ENCODE measurements at places on chromosomes 11 and 22.
A peak's percentile ranks its signal among the peaks of the same experiment; 100 is the strongest.

DNA sequence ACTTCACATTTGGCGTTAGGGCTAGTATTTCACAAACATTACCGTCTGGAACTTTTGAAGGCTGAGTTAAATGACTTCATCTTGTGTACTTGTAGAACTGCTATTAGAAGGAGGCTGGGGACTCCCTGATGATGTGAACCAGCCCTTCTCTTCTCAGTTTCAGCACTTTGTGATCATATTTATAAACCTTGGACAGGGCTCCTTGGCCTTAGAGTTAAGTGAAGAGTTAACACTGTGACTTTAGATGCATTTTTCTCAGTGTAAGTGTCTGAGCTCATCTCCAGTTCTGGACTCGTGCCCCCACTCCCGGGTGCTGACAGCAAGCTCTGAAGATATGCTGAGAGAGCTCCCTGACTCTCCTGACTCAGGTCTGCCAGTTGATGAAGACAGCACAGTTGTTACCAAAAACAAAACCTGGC lies 8.4 kb downstream of the MIAT start:
- no peak for DNase-seq

GRCh38 chr11:102494216-102494615 lies 36.3 kb downstream of the MMP7 start:
- DNase-seq = no peak

- DNase-seq = no peak
These were observed 21.1 kb downstream of the SHISA8 start for GRCh38 chr22:41893591-41894375.

DNA sequence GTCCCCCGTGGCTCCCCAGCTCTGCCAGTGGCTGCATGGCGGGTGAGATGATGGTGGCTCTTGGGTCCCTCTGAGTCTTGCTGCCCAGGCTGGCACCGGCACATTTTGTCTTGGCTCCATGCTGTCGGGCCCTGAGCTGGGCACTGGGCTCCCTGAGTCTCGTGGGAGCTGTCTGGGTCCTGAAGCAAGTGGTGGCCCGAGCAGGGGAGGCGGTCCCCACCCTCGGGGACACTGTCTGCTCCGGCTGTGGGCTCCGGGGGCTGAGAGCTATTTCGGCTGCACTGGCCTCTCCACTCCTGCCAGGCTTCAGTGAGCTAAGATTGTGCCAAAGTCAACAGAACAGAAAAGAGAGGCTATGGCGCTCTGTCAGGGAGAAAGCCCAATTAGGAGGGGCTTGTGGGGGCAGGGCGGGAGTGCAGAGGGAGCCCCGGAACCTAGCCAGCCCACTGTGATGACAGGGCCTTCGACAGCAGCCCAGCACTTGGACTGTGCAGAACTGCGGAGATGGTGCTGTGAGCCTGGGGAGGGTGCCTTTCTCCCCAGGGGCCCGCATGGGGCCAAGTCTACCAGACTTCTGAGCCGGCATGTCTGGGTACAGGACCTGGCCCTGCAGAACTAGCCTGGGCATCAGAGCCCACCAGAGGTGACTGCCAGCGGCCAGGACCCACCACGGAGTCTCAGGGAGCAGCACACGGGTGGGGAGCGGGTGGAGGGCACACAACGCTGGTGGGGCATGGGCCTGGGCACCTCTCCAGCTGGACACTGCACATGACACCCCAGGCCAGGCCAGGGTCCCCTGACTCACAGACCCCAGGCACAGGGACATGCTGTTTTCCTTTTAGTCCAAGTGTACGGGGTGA lies 38.0 kb downstream of the RTN4R start:
- no peak for DNase-seq

DNA sequence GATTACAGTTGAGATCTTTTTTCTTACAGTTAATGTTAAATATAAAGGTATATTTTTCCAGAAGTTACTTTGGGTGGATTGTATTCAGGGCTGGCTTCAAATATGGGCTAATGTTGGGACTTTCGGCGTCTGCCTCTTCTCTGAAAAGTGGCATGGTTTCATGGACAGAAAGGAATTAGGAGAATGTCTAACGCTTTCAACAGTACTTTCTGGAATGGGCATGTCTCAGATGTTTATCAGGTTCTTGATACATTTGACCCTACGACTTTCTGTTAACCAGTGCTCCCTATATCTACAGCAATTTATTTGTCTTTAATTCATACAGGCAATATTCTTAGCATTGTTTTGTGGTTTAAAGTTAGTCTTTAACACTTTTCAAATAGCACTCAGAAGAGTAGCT lies 33.7 kb downstream of the ZC3H12C start:
- DNase-seq = no peak

- DNase-seq = peak; percentile 63
These were observed at the start of gene CASTOR1 for GRCh38 chr22:30289141-30289979. Gene CASTOR1 (minus strand): TSS chr22:30289505. CDS start chr22:30289497, 8 bp downstream.

GRCh38 chr22:28245579-28246224 lies 326.6 kb upstream of the PITPNB start:
- DNase-seq = no peak

- DNase-seq = no peak
These were observed 377.1 kb upstream of the ISX start for GRCh38 chr22:34688825-34689224.

DNA sequence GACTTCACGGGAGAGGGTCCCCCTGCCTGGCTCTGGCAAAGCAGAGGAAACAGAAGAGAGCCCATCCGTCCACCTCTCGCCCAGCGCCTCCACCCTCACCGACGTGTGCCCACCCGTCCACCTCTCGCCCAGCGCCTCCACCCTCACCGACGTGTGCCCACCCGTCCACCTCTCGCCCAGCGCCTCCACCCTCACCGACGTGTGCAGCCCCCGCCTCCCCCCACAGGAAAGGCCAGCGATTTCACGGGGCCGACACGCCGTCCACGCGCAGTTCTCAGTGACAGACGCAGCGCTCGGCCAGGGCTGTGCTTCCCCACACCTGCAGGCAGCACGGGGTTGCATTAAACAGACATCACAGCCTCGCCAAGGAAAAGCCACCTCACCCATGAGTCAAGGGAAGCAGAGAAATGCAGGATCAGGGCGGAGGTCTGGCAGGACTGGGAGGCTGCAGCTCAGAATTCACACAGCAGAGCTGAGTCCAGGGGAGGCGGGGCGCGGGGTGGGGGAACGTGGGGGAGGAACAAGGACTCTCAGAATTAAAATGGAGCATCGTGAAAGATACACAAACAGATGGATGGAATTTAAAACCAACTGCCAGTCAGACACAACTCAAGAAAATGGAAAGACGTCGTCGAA lies 377.7 kb downstream of the BRD1 start:
- DNase-seq = no peak

- no peak for DNase-seq
These were observed 344.6 kb upstream of the C11orf87 start for GRCh38 chr11:109077291-109077920.

DNA sequence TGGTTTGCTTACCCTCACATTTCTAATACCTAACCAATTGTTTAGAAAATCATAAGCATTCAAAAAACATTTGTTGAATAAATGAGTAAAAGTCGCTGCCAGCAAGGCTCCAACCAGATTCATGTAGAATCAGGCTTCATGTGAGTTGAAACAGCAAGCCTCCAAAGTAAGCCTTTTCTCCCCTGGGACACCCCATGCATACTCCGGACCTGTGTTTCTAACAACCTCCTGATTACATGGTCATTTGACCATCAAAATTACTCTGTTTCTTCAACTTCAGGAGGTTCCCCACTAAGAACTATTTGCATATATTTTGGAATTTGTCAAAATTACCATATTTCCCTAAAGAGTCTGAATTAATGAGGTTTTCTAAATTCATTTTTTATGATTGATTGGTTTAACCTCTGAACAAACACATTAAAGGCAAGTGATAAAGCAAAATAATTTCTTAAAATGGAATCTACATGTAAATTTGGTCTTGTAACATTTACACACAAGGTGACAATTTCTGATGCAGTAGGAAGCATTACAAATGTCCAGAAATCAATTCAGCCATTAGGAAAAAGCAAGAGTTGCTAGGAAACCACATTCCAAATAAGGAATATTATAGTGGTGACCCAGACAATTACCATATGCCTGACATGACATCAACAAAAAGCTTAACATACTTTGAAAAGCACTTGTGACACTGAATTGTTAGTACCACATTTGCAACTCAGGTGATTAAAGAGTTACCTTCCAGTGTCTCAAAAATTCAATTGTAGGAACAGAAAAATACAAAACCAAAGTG lies 252.6 kb downstream of the GUCY1A2 start:
- DNase-seq = no peak

- DNase-seq = no peak
These were observed 9.3 kb upstream of the LRP5 start for GRCh38 chr11:68303083-68303482.
